ENCODE measurements at places on chromosomes 16 and 17.

- DNase-seq = no peak
These were observed 10.6 kb downstream of the RIPOR1 start for GRCh38 chr16:67539271-67539670.

DNA sequence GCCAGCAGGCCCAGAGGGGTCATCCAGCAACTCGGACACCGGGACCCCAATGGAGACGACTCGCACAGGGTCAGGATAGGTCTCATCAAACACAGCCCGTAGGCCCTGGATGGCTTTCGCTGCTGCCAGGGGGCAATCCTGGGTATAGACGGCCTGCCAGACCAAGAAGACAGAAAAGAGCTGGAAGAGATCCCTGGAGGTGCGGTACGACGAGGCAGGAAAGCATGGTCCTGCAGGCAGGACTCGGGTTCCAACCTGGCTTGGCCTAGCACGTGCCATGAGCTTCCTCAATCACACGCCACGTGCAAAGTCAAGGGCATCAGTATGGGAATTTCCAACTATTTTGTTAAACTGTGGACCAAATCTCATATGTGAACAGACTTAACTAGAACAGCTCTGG lies 6.3 kb upstream of the EXOSC6 start:
- DNase-seq = no peak

- no peak for DNase-seq
These were observed 95.6 kb downstream of the PGS1 start for GRCh38 chr17:78473951-78474613.

GRCh38 chr17:73750975-73751374 lies 106.7 kb upstream of the SDK2 start:
- DNase-seq = no peak

- no peak for DNase-seq
These were observed 35.4 kb upstream of the CNTNAP4 start for GRCh38 chr16:76241755-76242154.

DNA sequence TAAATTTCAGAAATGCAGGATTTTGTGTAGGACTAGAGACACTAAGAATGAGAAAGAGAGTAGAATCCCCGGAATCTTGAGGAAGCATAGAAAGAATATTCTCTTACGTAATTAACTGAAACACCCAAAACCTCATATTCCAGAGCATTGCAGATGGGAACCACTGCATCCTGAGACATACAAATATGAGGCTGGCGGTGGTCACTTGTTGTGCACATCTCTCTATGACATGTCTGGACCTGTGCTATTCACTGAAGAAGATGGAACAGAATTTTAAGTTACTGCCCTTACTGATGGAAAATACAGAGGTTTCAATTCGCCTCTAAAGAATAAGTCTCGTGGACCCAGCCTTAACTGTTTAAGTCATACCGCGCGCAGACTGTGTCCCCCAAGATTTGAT lies 806 bp downstream of the RAD51C start:
- DNase-seq = no peak

DNA sequence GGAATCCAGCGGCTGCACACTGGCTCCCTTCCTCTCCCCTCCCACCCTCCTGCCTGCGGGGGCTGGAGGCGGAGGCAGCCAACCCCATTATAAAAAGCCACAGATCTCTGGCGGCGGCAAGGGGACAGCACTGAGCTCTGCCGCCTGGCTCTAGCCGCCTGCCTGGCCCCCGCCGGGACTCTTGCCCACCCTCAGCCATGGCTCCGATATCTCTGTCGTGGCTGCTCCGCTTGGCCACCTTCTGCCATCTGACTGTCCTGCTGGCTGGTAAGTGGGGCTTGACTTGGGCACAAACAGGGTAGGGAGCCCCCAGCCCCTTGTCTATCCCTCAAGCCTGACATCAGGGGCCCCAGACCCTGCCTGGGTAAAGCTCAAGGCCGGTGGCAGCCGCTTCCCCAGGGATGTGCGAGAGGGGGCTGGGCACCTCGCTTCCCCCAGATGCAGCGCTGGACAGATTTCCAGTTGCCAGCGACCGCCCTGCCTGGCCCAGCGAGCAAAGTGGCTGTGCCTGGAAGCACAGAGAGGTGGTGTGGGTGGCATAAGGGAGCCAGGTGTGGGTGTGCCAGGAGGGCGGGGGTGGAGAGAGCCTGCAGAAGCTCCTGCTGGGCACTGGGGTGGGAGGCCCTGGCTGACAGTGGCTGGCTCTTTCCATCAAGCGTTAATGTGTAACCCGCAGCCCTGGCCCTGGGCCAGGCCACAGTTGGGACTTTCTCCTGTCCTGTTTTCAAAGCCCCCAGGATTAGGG lies at the start of gene CX3CL1:
Gene CX3CL1 (plus strand): TSS at position 119 of the 745 bp plus-strand sequence. CDS start 79 bp downstream, at position 198.
- no peak for DNase-seq

DNA sequence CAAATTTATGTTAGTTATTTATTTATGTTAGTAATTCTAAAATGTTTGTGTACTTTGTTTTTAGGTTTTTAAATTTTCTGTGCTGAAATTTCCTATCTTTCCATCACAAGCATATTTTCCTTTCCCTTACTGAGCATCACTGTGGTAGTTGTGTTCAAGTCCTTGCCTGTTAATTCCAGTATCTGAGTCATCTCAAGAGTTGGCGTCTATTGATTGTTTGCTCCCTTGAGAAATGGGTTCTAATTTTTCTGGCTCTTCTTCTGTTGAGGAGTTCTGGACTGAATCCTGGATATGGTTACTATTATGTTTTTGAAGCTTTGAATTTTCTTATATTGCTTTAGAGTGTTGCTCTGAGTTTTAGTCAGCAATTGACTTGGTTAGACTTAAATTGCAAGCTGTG lies 56.3 kb downstream of the GAN start:
- no peak for DNase-seq

- DNase-seq = no peak
These were observed 19.1 kb downstream of the TRARG1 start for GRCh38 chr17:1298606-1299005.

GRCh38 chr17:57356719-57357391 lies 100.5 kb downstream of the MSI2 start:
- DNase-seq = no peak

- no peak for DNase-seq
These were observed 7.2 kb downstream of the TIMM22 start for GRCh38 chr17:1003972-1004768.

- no peak for DNase-seq
These were observed 17.0 kb downstream of the CHD9 start for GRCh38 chr16:53071748-53072301.

DNA sequence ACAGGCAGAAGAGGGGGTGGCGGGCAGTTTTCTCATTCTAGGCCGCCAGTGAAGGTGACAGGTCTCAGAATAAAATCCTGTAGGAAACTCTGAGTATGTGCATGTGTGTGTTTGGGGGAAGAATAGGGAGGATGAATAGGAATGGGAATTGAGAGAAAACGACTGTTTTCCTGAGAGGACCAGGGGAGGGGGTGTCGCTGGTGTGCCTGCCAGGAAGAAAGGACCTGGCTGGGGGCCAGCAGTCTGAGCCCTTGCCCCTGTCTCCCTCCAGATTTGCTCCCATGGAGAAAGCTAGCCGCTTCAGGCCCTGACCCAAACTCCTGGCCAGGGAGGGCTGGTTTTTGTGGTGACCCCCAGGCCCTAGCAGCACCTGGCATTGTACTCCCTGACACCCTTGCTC lies 14.4 kb downstream of the C17orf50 start:
- DNase-seq = no peak

- no peak for DNase-seq
These were observed 26.3 kb downstream of the MYLK3 start for GRCh38 chr16:46721885-46722284.

DNA sequence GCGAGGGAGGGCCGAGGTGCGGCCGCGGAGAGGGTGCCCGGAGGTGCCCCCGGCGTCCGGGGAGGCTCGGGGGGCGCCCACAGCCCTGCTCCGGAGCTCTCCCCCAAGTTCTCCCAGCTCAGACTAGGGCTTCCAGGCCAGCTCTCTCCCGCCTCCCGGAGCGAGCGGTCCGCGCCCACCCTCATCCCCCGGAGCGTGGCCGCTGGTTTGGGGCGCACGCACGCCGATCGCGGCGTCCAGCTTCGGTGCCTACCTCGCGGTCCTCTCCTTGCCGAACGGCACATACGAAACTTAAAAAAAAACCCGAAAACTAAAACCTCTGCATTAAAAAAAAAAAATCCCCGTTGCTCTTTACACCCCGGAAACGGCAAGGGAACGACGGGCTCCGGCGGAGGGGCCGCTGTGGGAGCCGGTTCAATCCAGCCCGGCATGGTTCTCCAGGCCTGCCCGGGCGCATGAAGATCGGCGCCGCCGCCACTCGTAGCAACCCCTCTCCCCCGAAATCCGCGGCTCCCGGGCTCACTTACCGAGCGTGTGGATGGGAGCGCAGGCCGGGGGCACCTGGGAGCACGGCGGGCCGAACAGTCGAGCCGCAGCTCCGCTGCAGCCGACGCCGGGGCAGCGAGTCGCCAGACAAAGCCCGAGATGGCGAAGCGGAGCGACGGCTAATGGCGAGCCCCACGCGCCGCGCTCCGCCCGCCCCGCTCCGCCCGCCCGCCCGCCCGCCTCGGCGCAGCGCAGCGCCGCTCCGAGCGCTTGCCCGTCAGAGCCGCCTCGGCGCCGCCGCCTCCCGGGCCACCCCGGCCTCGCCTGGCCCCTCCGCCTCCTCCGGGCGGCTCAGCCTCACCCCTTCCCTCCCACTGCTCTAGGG lies 973 bp upstream of the UBTF start:
- no peak for DNase-seq

GRCh38 chr17:44331249-44331760 lies 6.7 kb upstream of the SLC25A39 start:
- DNase-seq = no peak

Data from SW 1271 (cell line).